ENCODE measurements at places on chromosomes 4 and X.

GRCh38 chr4:59553721-59554091, 1646.4 kb upstream of the ADGRL3 start:
- DNase-seq, result no peak

GRCh38 chrX:68396953-68397352, 36.3 kb downstream of the OPHN1 start:
- DNase-seq, result no peak

- DNase-seq, result no peak
These were observed 15.6 kb upstream of the ASMTL start for GRCh38 chrX:1468250-1468772.

GRCh38 chrX:53950130-53950733, 94.0 kb downstream of the PHF8 start:
- DNase-seq, result no peak

- no peak for DNase-seq
These were observed 11.9 kb upstream of the UBA6 start for GRCh38 chr4:67712650-67713528.

- no peak for DNase-seq
These were observed 58.2 kb downstream of the WDR17 start for GRCh38 chr4:176123710-176124407.

DNA sequence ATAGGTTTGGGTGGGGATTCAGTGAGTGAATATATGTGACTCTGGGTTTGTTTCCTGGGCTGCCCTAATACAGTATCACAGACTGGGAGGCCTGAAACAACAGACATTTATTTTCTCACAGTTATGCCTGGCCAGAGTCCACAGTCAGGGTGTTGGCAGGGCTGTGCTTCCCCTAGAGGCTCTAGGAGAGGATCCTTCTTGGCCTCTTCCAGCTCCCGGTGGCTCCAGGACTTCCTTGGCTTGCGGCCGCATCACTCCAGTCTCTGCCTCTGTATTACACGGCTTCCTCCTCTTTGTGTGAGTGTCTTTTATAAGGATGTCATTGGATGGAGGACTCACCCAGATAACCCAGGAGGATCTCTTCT, 5.2 kb upstream of the JAKMIP1 start:
- no peak for DNase-seq

- DNase-seq, result no peak
These were observed 448.4 kb downstream of the RAPGEF2 start for GRCh38 chr4:159551281-159551680.

DNA sequence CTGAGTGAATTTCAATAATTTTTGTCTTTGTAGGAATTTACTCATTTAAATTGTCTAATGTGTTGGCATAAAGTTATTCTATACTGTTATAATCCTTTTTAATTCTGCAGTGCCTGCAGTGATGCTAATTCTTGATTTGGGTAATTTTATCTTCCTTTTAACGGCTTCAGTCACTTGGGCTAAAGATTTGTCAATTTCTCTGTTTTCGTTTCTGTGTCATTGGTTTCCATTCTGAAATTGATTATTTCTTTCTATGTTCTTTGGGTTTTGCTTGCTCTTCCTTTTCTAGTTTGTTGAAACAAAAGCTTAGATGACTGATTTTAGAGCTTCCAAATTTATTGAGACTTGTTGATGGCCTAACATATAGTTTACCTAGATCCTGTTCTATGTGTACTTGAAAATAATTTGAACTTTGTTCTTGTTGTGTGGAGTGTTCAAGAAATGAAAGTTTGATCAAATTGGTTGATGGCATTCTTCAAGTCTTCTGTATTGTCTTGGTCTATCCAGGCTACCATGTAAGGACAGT, 89.4 kb downstream of the TNIP2 start:
- DNase-seq, result no peak

DNA sequence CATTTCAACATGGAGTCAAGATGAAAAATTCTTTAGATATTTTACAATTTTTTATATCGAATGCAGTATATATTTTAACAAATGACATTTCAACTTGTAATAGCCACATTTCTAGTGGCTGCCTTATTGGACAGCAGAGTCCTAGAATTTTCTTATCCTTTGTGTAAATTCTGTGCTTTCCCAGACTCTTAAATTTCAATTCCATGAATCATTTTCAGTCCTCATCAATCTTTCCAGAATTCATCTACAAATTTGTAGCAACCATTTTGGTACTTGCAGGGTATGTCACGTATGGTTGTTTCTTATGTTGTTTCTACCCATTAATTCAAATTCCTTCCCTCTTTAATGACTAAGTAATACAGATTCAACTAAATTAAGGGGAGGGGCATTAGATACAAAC, 2.7 kb downstream of the PAICS start:
- DNase-seq, result no peak
